ENCODE measurements at places on chromosomes 5 and 9.

- DNase-seq, result no peak
These were observed 71.5 kb downstream of the PSMB7 start for GRCh38 chr9:124343533-124344290.

DNA sequence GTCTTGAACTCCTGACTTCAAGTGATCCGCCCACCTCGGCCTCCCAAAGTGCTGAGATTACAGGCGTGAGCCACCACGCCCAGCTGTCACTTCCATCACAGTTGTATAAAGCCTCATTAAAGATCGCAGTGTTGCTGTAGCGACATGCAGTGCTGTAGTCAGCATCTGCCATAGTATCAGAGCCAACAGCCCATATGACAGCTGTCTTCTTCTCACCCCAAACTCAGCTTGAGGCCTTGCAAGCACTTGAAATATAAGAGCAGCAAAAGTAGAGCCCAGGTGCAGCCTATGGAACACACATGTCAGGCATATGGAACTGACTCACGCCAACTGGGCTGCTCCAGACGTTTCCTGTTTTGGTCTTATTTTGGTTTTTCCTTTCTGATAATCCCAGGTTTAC, 167.8 kb downstream of the TRIO start:
- DNase-seq, result no peak

DNA sequence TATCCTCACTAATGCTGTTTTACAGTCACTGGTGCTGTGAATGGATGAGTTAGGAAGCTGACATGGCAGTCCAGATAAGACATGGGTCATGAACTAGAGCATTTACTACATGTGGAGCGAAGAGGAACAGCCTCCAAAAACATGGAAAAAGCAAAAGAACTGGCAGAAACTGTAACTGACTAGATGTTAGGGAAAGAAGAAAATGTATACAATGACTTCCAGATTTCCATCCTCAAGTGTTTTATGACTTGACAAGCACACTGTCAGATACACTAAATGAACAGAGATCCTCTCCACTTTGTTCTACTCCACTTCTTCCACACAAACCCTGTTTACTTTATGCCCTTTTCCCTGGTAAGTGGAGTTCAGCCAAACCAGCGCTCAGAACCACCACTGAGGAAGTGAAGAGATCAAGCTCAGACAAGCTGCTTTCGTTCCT, 11.5 kb downstream of the HMGCS1 start:
- no peak for DNase-seq

- DNase-seq, result no peak
These were observed 13.0 kb downstream of the SH3PXD2B start for GRCh38 chr5:172441262-172441751.

- no peak for DNase-seq
These were observed 103.3 kb upstream of the FSTL4 start for GRCh38 chr5:133715616-133716015.

DNA sequence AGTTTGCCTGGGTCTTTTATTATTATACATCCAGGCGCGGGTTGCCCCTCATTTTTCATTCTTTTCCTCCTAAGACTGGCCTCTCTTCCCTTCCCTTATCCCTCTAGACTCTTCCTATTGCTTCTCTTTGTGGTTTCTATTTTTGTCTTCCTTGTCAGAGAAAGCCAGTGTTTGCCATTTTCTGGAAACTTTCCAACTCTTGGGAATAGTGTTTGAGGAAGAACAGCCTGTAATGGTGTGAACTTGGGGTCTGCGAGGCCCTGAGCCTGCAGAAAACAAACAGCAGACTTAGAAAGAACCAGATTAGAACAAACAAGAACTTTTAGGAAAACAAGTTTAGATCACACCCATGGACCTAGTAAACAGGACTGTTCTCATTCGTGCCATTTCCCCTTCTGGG, 15.5 kb downstream of the PRKACG start:
- DNase-seq, result no peak

GRCh38 chr5:68215898-68216244, 315 bp downstream of the PIK3R1 start:
- no peak for DNase-seq

DNA sequence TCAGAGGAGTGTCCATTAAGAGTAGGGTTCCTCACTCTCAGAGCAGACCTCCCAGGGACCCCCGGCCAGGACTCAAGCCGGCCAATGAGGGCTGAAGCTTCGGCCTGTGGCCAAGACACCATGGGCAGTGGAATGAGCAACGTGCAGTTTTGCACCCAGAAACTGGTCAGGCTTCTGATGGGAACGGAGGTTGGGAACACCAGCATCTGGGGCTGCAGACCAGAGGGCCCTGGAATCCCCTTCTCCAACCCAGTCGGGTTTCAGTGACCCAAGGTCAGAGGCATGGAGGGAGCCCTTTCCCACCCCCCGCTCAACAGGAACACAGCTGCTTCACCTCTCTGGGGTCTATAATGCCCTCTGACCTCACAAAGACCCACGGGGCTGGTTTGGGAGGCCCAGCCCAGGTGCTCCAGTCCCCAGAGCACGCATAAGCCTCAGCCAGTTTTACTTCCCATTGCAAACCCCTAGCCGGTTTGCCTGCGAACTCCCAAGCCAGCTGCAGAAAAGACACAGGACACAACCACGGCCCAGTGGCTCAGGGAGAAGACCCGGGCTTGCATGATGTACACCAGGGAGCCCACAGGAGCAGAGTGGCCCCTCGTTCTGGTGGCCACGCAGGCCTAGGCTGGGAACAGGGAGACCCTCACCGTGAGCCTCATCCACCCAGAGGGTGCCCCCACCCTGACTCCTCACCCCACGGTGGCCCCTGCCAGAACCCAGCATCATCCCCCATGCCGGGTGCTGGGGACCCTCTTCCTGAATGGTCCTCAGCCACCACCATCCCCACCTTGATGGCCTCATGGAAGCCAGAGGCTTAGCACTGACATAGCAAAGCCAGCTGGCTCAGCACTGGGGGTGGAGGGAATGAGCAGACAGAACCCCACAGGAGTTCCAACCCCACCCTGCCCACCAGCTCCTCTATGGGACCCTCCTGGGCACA, 30.6 kb downstream of the VAV2 start:
- no peak for DNase-seq

GRCh38 chr5:1020452-1020961, 11.9 kb downstream of the NKD2 start:
- DNase-seq, result no peak

- no peak for DNase-seq
These were observed 144.1 kb downstream of the CCDC171 start for GRCh38 chr9:15696979-15697378.

DNA sequence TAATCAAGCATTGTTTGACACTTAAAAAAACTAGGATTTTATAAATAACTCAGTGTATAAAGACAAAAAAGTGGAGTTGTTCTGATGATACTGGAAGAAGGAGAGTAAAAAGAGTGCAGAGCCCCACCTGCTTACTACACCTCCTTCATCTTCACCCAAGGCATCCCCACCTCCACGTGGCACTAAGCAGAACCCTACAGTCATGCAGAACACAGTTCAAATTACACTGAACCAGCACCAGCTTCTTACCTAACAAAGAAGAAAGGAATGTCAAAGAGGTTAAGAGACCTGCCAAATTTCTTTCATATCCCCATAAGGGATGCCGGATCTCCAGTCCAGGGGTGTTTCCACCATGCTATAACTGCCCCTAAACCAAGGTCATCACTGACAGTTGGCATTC, 55.5 kb downstream of the PDE4D start:
- DNase-seq, result no peak

DNA sequence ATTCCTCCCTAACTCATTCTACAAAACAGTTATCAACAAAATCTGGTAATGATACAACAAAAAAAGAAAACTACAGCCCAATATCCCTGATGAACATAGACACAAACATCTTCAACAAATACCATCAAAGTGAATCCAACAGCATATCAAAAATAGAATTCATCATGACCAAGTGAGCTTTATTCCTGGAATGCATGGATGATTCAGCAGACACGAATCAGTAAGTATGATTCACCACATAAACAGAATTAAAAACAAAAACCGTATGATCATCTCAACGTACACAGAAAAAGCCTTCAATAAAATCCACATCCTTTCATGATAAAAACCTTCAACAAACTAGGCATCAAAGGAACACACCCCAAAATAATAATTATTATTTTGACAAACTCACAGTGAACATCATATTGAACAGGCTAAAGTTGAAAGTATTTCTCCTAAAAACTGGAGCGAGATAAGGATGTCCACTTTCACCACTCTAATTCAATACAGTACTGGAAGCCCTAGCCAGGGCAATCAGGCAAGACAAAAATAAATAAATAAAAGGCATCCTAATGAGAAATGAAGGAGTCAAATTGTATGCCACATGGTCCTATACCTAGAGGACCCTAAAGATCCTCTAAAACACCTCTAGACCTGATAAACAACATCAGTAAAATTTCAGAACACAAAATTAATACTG, 305.1 kb upstream of the RGMB start:
- peak; percentile 73 for DNase-seq

GRCh38 chr5:172266071-172266675, 17.4 kb downstream of the UBTD2 start:
- no peak for DNase-seq

- DNase-seq, result peak; percentile 9
These were observed 30.0 kb downstream of the TENT2 start for GRCh38 chr5:79642210-79642609.

- no peak for DNase-seq
These were observed 151.1 kb downstream of the MPDZ start for GRCh38 chr9:13128266-13128860.

- DNase-seq, result no peak
These were observed 1403.4 kb upstream of the C9orf72 start for GRCh38 chr9:28976684-28977083.

DNA sequence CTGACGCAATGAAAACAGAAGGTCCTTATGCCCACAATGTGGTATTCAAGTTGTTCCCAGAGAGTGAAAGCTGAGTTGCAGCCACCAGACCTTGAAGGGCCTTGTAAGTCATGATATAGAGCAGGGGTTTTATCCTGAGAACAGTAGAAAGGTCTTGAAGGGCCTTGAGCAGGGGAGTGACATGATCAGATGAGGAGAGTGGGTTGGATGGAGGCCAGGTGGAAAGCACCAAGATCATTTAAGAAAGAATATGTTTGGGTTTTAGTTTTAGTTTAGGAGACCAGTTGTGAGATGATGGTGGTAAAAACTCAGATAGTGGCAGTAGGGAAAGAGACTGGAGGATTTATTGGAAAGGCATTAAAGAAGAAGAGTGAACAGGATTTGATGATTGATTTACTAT, 5.9 kb downstream of the ITGA2 start:
- DNase-seq, result no peak

GRCh38 chr9:133369933-133370332, 5.9 kb downstream of the SURF4 start:
- DNase-seq, result no peak

- peak; percentile 96 for DNase-seq
These were observed 6.6 kb downstream of the TJP2 start for GRCh38 chr9:69180670-69181069.

DNA sequence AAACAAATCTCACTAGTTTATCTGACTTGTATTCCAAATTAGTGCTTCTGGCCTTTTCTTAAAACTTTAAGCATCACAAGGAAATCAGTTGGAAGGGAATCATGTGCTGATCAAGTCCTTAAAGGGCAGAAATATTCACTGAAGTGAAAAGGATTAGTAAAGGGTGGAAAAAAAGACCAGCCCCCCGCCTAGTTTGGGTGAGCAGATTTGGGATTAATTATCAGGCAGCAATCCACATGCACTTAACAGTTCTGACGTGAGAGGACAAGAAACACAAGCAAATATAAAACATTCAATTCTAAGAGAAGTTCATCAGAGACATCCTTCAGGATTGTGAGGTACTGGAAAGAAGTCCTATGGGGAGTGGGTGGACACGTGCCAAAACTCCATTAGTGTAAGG, at the start of gene TYRP1:
Gene TYRP1, plus strand, starts transcription at position 245 of the 400 bp plus-strand sequence. CDS start 612 bp downstream, outside the sequence.
- no peak for DNase-seq

DNA sequence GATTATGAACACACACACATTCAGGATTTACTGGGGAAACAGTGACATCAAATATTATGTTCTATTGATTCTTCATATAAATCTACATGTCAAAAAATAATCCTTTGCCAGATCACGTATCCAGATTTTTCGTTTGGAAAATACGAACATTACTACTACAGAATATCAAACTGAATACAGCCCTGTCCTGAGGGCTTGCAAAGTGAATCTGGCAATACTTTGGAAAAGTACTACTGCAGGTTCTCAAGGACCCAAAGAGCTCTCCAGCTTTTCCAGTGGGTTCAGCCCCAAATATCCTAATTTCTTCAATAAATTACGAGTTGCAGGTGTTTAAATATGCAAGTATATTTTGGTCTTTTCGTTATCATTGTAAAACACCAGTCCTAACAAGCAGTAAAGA, 411 bp upstream of the NDUFS4 start:
- DNase-seq, result no peak

DNA sequence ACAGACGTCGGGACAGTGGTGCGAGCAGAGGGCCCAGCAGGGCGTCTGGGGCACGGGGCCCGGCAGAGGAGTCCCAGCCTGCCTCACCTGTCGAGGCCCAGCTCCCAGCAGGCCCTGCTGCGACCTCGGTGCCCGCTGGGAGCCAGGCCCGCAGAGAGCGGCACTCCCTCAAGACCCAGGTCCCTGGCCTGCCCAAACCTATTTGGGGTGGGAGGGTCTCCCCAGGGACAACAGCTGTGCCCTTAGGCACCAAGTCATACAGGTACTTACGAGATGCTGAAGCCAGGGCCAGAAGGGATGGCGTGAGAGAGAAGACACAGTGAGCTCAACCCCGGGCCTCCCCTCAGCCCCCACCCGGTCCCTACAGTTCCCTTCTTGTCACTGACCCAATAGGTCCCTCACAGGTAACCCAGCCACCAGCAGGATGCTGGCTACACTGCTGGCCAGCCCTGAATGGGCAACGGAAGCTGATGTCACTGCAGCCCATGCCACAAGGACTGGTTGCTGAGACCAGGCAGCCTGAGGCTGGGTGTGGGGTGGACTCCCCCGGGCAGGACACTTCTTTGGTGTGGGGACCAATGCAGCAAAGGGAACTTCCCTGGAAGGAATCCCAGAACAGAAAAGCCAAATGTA, 3.7 kb downstream of the NSMF start:
- no peak for DNase-seq

DNA sequence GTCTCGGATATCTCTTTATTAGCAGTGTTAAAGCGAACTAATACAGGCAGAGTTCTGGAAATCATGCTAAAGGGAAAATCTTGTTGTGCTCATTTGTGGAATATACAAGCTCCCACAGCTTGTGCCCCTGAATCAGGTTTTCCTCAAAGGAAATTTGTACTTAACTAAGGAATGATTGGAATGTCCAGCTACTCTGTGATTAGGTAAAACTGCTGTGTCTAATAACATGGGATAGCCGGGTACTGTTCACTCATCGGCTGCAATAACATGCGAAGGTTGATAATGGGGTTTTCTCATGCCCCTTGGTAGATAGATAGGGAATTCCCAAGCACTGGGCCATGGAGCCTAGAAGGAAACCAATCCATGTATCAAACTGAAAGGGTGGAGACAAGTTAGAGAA, 306.7 kb downstream of the NR2F1-AS1 start:
- DNase-seq, result peak; percentile 81

DNA sequence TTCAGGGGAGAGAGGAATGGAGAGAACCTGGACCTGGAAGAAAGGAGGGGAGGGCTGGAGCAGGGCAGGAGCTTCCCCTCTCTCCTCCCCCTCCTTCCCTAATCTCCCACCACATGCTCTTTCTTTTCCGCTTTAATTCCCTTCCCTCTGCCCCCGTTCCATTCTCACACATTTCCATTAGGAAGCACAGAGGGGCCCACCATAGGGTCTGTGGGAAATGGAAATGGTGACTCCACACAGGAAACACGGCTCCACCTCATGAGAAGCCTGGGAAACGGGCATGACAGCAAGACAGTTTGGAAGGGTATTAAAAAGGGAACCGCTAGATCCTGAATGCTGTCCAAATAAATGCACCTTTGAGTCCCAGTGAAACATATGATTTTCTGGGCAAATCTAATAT, 64.9 kb upstream of the ENTREP1 start:
- DNase-seq, result no peak

All from NCI-H226 (cell line).